ENCODE measurements at places on chromosomes 13 and 19.
A peak's percentile ranks its signal among the peaks of the same experiment; 100 is the strongest.

DNA sequence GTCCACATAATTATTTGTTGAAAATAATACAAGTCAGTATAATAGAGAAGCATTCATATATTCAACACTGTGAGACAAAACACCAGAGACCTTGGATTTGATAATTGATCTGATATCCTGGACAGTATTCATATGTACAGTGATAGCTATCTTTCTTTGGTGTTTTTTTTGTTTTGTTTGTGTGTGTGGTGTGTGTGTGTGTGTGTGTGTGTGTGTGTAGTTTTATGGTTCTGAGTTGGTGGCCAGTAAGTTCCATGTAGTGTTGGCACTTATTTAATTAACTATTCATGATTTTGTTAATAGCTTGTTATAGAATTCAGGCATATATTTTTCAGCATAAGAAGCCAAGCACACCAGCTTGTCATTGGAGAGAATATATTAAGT is 1.6 kb upstream of the ANGPTL6 start:
- DNase-seq, result no peak

GRCh38 chr13:36919833-36920615 is at the start of gene SMAD9:
Gene SMAD9, minus strand, starts transcription at chr13:36920238. Its CDS starts 40,549 bp downstream, at chr13:36879689.
- DNase-seq, result no peak

- peak; percentile 45 for DNase-seq
Measured at GRCh38 chr19:45577111-45577905, 7.3 kb downstream of the OPA3 start.

DNA sequence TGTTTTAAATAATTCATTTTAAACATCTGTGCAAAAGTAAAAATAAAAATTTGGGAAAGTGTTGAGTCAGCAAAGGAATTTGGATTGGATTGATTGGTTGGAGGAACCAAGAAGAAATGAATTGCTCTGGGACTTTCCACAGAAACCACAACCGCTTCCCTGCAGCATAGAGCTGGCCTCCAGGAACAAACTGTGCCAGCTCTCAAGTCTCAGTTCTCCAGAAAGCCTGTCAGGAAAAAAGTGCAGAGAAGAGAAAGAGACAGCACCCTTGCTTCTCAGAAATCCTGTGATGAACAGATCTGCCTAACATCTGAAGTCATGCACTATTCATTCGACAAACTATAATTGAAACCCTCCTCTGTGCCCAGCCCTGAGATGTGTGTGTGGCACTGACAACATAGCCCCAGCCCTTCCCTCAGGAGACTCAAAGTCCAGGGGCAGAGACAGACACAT is 14.8 kb downstream of the LYPD3 start:
- no peak for DNase-seq

DNA sequence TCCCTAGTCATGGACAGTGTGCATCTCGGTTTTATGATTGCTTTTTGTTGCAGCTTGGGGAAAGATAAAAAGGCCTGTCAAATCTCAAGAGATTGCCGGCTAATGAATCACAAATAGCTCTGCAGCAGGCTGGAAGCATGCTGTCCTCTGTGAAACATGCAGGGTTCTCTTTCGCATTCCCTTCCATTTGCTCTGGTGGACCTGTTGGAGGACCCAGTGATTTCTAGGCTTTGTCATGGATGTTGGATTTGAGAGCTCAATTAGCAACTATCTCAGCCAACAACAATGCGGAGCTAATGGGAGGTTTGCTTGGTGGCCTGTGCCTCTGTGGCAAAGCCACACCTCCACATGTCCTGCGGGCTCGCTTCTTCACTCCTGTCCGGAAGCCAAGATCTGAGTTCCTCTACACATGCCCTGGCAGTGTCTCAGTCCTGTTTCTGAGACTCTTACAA is 418.1 kb upstream of the ARGLU1 start:
- peak; percentile 45 for DNase-seq

GRCh38 chr13:79602936-79603335 is 122.0 kb downstream of the NDFIP2 start:
- DNase-seq, result no peak

GRCh38 chr13:97843189-97843588 is 110.3 kb upstream of the IPO5 start:
- no peak for DNase-seq

DNA sequence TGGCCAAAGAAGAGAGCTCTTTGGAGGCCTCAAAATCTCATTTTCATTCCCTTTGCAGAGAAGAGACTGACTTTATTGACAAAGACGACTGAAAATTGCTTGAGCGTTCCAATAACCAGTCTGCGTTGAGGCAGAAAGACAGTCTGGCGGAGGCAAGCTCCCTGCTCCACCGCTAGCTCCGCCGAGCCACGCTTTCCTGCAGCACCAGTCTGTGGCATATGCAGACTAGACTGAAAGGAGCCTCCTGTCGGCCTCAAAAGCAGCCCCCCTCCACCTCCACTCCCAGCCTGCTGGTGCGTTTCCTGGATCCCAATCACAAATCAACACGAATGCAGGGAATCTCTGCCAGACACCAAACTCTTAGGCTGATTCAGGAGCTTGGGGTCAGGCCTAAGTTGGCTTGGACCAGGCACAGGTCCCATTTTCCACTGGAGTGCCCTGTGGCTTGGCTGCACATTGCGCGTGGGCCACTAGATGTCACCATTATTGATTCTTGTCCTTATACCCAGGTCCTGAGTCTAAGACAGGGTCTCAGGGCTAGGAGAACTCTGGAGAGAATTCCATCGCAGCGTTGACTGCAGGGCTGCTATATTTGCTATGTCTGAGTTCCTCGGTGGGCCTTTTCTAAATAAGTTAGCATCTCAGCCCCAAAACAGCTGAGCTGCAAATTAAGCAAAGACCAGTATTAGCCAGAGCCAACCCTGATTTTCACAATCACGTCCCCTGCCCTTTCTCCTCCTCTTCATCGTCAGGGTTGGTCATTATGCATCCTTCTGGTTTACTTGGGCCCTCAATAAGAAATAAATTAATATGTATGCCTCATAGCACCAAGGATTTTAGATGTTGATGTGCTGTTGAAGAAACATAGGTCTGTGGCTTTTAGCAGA is 5.2 kb upstream of the ZNF507 start:
- DNase-seq, result no peak

GRCh38 chr13:34571716-34572115 is 370.4 kb upstream of the NBEA start:
- no peak for DNase-seq

- no peak for DNase-seq
Measured at GRCh38 chr19:13093407-13094105, 9.1 kb downstream of the LYL1 start.

DNA sequence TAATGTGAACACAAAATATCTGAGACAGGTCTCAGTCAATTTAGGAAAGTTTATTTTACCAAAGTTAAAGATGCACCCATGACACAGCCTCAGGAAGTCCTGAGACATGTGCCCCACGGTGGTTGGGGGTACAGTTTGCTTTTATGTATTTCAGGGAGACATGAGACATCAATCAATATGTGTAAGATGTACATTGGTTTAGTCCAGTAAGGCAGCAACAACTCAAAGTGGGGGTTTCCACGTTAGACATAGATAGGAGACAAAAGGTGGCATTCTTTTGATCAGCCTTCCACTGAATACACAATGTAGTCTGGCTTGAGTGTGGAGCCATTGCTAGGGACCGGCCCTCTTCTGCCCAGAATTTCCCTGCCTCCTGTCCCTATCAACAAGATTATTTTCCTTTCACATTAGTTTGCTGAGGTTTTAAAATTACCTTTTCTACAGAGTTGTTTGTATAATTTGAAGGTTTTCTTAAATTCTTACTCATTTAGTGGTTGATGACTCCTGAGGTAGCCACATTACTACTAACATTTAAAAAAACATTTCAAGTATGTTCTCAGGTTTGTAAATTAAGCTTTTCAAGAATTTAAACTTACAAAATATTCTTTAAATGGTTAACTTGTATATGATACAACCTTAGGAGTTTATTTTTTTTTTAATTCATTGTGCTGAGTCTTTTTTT is 33.2 kb downstream of the RNASEH2B start:
- DNase-seq, result no peak

DNA sequence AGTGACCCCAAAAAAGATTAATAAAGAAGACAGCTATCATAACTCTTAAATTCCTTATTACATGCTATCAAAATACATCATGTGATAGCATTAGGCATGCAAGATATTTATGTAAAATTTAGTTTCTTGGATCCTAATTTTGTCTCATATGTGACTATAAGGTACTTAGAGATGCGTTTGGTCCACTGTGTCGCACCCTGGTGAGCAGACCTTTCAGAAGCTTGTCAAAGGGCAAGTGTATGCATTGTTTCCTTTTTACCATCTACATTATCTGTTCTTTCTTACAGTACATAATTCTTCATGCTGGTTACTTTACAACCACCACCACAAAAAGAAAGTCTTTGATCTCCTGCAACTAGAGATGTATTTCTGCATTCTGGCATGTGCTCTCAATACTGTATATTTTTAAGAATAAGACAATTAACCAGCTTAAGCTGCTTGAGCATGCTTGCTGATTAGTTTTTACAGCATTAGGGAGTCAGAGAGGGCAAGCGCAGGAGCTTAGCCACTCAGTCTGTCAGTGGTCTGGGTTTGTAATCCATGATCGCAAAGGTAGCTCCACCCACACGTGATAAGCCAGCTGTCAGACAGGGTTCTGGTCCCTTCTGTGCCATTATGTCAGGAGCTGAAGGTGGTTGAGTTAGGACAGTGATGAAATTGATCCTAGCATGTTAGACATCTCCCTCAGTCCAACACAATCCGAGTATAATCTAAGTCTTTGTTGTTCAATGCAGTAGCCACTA is 500.9 kb downstream of the MYO16 start:
- DNase-seq, result no peak

- DNase-seq, result no peak
Measured at GRCh38 chr13:104006625-104007075, 940.4 kb upstream of the SLC10A2 start.

DNA sequence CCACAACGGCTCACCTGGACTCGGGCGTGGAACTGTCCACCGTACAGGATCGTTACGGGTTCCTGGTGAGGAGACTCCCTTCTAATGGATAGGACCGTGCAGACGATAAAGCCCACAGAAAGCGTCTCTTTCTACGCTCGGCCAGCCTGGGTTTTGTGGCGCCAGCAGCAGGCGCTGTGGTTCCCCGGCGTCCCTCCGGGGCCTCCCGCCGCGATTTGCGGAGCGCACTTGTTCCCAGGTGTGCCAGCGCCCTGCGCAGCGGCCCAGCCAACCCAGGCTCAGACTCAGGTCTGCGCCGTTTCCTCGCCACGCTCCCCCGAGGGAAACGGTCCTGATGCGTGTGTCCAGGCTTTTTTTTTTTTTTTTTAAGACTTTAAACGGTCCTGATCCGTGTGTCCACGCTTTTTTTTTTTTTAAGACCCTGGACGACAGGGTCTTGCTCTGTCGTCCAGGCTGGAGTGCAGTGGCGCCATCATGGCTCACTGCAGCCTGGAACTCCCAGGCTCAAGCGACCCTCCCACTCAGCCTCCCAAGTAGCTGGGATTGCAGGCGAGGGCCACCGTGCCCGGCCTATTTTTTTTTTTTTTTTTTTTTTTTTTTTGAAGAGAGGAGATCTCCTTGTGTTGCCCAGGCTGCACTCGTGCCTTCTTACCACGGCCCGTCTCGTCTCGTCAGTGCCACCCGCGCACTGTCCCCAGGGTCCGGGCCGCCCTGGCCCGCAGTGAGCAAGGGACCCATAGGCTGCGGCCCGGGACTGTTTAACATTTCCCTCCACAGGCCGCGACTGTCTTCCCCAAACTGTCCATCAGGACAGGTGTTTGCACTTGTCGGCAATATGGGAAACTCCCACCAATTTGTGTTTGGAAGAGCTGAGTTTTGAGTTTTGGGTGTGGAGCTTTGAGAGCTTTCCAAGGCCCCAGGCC is 23.8 kb downstream of the GJA3 start:
- no peak for DNase-seq

DNA sequence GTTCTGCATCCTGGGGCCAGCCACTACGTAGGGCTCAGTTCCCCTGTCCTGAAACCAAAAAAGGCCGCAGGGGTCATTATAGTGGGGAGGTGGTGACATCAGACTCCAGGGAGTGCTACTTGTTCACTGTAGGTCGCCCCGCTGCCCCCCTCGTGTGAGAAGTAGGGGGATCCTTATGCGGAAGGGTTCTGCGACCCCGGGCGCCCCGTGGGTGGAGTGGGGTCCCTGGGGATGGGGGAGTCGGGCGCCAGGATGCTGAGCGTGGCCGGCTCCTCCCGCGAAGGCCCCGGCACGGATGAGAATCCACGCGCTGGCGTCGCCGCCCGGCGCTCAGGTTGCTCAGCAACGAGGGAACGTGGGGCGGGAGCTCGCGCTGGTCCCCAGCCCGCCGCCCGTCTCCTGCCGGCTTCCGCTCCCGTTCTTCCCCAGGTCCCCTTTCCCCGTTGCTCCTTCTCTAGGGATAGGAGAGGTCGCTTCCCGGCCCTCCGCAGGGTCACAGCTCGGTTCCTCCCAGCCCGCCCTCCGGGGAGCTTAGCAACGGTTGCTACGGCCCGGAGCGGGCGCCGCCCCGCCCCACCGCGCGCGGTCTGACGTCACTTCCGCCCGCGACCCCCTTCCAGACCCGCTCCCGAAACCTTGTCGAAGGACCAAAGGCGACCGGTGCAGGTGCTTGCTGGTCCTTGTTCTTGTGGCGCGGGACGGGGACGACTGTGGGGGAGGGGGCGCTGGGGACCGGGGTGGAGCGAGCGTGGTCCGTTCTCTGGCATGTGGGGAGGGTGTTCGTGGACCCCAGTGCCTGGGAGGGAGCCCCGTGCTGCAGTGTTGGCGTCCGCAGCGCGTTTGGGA is at the start of gene NAT14:
Gene NAT14 (plus strand): TSS at position 596 of the 846 bp plus-strand sequence. CDS start 521 bp downstream, outside the sequence.
- no peak for DNase-seq

DNA sequence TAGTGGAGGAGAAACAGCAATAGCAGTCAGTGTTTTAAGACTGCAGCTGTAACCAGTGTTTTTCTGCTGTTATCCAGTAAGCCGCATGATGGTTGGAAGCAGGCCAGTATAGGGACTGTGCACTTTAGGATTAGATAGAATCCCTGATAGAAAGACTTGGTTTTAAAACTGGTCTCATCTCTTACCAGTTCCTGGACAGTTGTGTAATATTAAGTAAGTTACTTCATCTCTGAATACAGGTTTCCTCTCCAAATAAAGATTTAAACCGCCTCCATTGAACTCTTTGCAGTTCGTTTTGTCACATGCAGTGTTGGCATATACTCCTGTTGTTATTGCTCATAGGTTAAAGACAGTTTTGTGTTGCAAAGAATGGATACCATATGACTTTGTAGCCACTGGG is 25.6 kb downstream of the URI1 start:
- DNase-seq, result no peak

- no peak for DNase-seq
Measured at GRCh38 chr19:42596391-42597072, 1.8 kb upstream of the CEACAM8 start.

- no peak for DNase-seq
Measured at GRCh38 chr19:49091391-49092038, 6.3 kb downstream of the SNRNP70 start.

Data from GM04503 (cell line).